Osteoblast (primary cell): ENCODE measurements at places on chromosomes 6 and 20. TPM values are rescaled to one million over a fixed set of nuclear protein-coding genes. Genes with fewer than 3 reads are reported as not detected.
A peak's percentile ranks its signal among the peaks of the same experiment; 100 is the strongest.

The OR2J3 gene
- not detected in 2 replicates for total RNA-seq

The HTR1E gene
- total RNA-seq, result not detected in 2 replicates

The STK38 gene
- total RNA-seq, result 41.5 and 48.1 TPM in 2 replicates

The RAD21L1 gene
- total RNA-seq, result not detected in 2 replicates

The SLC12A5 gene
- total RNA-seq, result under 0.01 TPM in 2 replicates

DNA sequence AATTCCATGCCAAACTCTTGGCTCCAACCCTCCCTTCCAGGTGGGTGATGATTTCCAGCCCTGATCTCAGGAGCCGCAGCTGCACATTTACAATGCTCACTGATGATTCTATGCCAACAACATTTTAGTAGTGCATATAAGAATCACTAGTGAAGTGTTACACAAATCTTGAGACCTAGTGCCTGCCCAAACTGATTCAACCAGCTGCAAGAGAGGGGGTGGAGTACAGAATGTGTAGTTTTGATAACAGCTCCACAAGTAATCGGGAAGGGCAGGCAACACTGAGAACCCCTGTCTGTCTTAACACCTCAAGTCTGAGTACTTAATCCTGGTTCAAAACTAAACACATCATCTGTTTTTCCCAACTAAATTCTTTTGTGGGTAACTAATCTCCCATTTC lies 91.7 kb downstream of the PRDM1 start:
- DNase-seq, result no peak

DNA sequence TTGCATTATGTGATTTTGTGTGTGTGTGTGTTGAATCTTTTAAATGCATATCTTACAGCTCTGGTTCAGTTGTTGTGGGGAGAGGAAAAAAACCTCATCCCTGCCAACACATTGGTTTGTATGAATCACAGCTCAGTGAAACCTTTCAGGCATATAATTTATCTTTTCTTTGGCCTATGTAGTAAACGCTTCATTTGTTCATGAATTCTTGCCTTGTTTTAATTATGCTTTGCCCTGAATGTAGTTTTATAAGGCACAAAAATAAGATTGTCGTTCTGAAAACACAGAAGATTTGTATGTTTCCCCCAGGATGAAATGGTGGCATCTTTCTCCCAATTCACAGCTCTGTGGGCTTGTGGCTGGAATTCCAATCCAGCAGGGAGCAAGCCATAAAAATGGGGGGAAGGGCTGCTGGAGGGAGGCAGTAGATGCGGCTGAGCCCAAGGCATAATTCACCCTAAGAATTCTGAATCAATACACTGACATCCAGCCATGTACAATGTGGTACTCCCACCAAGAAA lies 45.1 kb downstream of the BCAS1 start:
- peak; percentile 57 for DNase-seq

- DNase-seq, result no peak
Measured at GRCh38 chr6:111494951-111495635, 12.1 kb upstream of the REV3L start.

GRCh38 chr6:111939902-111940301 lies 66.7 kb upstream of the FYN start:
- no peak for DNase-seq

DNA sequence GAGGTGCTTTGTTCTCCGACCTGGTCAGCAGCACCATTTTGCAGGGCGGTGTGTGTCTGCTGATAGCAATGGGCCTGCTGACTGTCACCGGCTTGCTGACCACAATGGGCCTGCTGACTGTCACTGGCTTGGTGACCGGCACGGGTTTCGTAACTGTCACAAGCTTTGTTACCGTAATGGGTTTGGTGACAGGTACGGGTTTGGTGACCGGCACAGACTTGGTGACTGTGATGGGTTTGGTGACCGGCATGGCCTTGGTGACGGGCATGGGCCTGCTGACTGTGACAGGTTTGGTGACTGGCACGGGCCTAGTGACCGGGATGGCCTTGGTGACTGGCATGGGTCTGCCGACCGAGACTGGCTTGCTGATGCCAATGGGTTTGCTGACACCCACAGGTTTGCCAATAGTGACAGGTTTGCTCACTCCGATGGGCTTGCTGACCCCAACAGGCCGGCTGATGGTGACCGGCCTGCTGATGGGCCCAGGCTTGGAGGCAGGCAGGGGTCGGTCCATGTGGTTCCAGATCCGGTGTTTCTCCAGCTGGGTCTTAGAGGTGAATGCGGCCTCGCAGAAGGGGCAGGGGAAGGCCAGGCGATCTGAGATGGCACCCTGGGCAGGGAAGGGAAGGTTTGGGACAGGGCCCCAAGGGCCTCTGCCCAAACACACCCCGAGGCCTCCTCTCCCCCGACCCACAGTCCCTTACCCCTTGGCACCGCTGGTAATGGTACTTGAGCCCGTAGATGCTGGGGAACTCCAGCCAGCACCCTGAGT lies 3.4 kb downstream of the ZNF512B start:
- DNase-seq, result peak; percentile 74

DNA sequence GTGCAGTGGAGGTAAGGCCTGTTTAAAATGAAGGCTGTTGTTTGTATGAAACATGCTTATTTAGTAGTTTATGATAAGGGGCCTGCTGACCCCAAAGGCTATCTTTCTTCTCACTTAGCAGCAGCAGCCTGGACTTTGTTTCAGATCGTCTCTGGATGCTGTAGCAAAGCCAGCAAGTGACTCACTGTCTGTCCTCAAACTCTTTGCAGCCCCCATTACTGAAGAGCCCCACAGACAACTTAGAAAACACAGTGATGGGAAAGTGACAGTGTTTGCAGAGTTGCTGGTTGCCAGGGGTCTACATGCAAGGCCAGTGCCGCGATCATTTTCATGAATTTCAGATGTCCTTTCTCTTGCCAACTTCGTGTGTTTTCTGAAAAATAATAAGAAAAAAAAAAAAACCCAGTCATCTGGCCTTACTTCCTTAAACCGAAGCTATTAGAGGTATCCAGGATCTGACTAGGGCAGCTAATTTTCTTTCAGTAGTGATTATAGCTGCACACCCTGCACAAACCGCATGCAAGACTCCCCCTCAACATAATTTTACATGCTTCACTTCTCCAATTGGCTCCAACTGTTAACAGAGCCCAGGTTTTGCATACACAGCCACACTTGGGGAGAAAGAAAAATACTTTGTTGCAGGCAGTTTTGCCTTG lies 11.6 kb upstream of the F13A1 start:
- no peak for DNase-seq

- DNase-seq, result peak; percentile 48
Measured at GRCh38 chr6:82371799-82372546, 8.4 kb downstream of the TPBG start.

- no peak for DNase-seq
Measured at GRCh38 chr6:35237476-35237875, 22.1 kb upstream of the ZNF76 start.

DNA sequence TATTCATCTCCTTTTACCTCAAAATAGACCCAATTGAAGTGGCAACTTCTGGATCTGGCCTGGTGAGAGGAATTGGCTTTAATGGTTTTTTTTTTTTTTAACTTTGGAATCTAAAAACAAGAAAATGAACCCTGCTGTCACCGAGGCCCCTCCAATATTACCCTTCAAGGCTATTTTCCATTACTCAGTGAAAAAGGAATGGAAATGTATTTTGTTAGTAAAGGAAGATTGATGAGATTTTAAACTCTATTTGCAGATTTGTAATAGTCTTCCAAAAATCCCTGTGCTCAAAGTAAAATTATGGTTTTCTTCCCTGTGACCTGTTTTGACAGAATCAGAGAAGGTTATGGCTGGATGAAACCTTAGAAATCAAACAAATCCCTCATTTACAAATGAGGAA lies 102.9 kb downstream of the TMEM170B start:
- no peak for DNase-seq

DNA sequence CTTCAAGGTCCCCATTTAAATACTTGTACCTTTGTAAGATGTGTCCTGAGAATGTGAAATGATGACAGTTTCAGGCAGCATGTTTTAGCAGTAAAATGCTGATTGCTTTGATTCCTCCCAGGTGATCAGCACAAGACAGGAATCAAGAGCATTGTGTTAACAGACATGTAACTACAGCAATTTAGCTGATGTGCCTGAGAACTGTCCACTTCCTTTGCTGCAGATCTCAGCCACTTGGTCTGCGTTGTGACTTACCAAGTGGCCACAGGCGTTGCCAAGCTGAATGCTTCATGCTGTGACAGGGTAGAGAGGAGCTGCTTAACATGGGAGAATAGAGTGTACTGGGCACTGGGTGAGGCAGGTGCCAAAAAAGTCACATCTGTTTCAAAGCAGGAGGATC lies 767.0 kb upstream of the POU3F2 start:
- no peak for DNase-seq

- DNase-seq, result no peak
Measured at GRCh38 chr6:102137859-102138258, 744.4 kb downstream of the GRIK2 start.

GRCh38 chr6:80938131-80938530 lies 814.4 kb downstream of the TENT5A start:
- DNase-seq, result no peak

GRCh38 chr6:138287144-138287955 lies 69.1 kb upstream of the PBOV1 start:
- no peak for DNase-seq

DNA sequence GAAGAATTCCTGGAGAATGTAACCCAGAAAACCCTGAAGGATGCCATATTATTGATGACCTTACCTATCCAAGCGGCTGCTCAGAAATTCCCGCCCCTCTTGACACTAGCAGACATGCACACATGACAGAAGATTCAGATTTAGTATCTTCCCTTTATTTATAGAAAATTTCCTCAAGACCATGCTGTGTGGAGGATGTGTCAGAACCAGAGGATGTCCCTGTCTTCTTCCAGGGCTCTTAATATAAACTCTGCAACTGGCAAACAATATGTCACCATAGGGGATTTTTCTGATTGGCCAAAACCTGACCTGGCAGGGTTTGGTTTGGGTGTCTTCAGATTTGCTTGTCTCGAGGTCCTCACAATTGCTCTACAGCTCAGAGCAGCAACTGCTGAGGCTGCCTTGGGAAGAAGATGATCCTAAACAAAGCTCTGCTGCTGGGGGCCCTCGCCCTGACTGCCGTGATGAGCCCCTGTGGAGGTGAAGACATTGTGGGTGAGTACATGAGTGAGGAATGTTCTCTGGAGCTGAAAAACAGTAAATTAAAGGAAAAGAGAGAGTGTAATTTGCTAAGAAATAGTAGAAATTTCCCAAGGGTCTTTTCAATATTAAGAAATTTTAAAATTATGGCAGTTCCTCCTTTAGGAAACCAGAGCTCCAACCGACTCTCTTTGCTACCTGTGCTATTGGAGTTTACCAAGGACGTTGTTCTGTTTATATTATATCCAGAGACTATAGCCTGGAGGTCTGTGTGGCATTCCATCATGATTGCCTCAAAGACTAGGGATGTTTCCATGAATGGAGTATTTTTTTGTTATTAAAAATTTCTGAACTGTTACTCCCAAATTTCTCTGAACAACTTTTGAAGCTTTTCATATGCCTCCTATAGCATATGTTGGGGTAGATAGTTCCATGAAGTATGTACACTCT lies at the start of gene HLA-DQA2:
Gene HLA-DQA2, plus strand, starts transcription at position 361 of the 930 bp plus-strand sequence. Its CDS starts 53 bp downstream, at position 414.
- no peak for DNase-seq

DNA sequence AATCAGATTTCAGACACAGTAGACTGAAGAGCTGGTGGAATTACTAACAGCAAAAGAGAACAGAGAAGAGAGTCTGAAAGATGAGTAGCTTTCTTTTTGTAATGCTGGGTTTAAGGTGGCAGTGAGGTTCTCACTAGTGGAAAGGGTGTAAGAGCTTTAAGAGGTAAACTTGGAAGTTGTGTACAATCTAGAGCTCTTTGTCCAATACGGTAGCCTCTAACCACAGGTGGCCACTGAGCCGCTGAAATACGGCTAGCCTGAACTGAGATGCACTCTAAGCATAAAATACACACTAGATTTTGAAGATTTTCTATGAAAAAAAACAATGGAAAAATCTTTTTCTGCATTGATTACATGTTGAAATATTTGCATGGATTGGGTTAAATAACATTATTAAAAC lies 4.0 kb downstream of the ELOVL2 start:
- DNase-seq, result no peak

DNA sequence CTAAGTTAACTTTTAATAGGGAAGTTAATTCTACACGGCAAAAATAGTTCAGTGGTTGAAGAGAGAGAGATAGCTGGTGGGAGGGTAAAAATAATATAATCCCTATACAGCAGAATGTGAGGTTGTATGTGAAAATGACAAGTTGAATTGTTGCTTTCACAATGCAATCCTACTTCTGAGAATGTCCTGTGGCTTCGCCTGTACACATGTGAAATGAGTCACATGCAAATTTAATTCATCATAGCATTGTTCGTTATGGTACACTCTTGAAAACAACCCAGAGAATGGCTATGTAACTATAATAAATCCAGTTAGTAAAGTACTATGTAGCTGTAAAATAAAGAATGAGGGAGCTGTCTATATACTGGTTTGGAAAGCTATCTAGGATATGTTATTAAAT lies 46.0 kb upstream of the HINT3 start:
- DNase-seq, result no peak

- DNase-seq, result no peak
Measured at GRCh38 chr20:63808964-63809674, 21.9 kb downstream of the ZBTB46 start.

DNA sequence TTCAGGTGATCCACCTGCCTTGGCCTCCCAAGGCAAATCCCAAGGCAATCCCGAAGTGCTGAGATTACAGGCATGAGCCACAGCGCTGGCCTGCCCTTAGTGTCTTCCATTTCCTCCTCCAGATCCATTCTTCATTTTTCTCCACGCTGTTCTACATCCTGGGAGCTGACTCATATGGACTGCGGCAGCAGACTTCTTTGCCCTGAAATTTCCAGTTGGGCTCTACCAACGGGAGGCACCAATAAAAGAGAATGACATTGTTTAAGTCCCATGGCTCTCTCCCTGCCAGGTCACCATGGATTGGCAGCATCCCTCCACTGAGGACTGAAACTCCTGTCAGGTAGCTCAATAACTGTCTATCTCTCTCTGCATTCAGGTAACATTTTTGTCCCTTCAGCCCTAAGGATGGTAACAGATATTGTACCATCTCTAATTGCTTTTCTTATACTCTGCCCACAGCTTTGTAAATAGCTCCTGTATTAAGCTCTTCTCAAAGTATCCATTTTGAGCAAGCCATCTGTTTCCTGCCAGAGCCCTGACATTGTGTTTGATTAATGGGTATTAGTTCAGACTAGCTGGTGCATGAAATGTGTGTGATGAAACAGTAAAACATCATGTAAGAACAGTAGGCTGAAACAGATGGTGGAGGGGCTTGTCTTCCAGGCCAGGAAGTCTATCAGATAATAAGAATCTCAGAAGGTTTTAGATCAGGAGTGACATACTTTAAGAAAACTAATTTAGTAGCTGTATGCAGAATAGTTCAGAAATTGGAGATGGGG lies 3.6 kb downstream of the TBCC start:
- DNase-seq, result peak; percentile 46

GRCh38 chr20:32789896-32790750 lies 27.9 kb downstream of the DNMT3B start:
- DNase-seq, result peak; percentile 99
